ENCODE measurements at places on chromosomes 2 and 18. TPM values are rescaled to one million over a fixed set of nuclear protein-coding genes. Genes with fewer than 3 reads are reported as not detected.
A peak's percentile ranks its signal among the peaks of the same experiment; 100 is the strongest.

DNA sequence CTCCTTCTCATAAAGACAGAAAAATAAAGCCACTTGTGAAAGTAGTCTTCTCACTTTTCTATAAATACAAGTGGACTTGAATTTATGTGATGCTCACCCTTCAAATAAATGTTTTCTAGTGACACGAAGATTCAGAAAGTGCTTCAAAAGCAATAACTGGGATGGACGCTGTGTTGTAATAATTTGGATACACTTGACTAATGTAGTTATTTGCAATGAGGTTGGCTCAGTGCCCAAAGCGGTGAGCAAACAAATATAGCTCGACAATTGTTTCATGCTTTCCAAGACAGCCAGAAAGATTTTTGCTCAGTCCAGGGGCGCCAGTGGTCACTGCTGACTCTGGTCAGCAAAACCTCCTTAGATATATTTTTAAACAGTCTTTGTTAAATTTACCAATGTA is 278.6 kb upstream of the KLHL14 start:
- no peak for DNase-seq

GRCh38 chr2:231680992-231681852 is 27.1 kb upstream of the PTMA start:
- peak; percentile 43 for DNase-seq

DNA sequence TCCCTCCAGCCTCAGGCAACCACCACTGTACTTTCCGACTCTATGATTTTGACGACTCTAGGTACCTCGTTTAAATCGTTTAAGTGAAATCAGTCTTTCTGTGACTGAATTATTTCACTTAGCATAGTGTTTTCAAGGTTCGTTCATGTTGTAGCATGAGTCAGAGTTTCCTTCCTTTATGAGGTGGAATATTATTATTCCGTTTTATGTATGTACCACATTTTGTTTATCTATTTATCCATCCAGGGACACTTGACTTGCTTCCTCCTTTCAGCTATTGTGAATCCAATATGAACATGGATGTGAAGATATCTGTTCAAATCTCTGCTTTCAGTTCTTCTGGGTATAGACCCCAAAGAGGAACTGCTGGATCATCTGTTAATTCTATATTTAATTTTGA is 19.1 kb downstream of the IL1R2 start:
- DNase-seq = no peak

DNA sequence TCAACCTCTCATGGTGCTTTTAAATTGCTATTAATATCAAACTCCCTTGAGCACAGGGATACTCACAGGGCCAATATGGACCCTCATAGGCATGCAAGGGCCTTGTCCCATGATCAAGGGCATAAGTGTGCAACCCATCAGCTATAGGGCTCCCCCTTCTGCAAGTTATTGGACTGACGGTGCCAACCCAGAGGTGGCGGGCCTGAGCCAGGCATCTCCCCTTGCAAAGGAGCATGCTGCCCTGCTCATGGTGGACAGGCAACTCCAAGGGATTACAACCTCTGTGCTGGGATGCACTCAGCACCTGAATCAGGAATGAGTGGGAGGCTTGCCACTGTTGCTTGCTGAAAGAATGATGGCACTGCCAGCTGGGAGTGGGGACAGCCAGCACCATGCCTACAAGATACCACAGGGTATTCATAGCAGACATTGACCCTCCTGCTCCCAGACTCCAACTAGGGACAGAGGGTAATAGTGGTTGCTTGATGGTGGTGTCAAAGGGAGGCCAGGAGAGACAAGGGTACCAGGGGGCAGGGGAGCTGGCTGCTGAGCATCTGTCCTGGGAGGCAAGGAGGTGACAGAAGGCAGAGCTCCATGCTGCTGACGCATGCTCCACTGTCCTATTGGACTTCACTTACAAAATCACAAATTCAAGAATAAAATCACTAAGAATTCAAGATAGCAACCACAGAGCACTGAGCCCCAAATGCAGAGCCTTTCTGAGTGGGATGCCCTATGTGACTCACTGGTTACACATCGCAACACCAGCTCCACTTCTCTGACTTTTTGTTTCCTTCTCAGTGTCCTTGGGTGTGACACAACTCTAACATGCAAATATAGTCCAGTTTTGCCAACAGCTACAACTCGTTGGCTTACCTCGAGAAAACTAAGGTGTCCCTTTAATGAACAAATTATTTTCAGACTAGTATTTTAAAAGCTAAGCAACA is 157.1 kb upstream of the CCDC150 start:
- peak; percentile 3 for DNase-seq

The TSPYL6 gene
- total RNA-seq = not detected

Data from activated T-cell treated with anti-CD3 and anti-CD28 coated beads, Interleukin-2, amount 50 U/mL, for 72 hours (primary cell).